ENCODE measurements at places on chromosomes 1 and 21.
A peak's percentile ranks its signal among the peaks of the same experiment; 100 is the strongest.

DNA sequence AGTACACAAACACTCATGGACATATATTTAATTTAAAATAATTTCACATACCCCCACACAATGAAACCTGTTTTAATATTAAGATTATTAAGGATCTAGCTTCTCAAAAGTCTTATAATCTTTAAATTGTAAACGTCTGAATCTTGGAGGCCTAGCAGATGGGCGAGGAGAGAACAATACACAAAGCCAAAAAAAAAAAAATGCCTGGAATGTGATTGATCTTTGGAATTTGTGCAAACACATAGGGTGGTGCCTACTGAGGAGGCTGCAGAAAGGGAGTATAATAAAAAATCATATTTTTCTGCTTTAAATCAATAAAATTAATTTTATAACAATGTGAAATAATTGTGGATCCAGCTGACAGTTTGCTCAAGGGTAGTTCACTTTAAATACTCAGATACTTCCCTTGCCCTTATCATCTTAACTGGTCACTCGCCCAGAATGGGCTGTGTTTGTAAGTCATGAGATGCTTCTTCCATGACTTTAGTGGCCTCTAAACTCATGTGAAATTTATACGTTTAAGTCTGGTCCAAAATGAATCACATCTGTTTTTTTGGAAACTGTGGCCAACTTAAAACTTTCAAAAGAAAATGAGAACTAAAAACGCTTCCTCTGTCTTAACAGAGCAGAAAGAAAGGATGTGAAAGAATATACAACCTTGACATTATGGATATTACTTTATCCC is 802.8 kb upstream of the CXADR start:
- DNase-seq = no peak

DNA sequence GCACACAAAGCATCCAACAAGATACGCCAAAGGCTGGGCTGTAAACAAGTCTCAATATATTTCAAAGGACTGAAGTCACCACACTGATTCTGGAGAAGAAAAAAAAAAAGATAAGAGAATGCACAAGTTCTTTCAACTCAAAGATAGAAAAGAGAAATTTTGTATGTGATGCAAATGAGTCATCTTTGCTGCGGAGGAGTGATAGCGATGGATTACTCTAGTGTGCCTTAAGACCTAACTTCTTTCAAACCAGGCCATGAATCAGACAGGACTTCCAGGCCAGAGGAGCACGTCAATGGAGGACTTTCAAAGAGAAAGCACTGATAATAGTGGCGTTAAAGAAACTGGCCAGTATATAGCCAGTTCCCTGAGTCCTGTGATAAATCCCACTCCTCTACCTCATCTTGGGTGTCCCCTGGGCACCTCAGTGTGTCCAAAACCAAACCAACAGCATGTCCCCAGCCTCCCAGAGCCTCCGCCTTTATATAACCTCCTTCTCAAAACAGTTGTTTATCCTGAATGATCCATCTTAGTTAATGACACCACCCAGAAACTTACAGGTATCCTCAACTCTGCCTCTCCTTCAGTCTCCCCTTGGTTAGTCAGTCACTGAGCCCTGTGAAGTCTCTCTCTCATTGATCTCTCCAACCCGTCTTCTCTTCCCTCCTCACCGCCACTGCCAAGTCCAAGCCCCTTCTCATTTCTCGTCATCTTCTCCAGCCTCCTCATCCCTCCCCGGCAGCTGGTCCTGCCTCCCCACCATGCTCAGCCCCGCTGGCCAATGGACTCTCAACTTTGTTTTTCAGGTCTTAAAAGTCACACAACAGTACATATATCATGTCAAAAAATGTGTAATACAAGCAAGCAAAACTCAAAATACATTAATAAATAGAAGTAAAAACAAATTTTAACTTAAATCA is 47.2 kb upstream of the IFFO2 start:
- DNase-seq = no peak

DNA sequence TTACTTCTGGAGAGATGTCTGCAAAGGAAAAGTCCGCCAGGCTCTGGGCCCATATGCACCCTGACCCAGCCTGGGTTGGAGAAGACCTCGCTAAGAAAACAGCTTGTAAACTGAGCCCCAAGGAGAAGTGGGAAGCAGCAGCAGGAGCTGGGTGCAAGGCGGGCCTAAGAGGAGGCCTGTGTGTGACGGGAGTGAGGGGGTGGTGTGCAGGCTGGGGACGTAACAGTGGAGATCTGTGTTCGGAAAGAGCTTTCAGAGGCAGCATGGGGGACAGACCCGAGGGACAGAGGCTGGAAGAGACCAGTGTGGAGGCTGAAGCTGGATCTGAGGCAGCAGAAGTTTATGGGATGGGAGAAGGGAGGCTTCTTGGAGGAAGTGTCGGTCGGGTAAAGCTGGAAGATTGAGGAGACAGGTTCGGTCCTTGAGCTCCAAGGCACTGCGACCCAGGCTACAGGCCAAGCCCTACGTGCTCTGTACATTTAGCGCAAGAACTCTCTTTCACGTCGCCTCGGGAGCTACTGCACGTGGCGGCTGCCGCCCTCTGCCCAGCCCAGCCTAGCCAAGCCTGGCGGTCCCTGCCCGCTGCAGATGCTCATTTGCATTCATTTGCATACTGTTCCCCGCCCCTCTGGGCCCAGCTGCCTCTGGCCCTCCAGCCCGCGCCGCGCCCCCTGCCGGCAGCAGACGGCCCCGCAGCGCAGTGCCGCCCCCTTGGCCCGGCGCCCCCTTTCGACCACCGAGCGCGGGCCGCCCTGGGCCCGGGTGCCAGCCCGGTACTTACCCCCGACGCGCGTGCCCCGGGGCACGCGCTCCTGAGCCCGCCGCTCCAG is 6.3 kb downstream of the HPCA start:
- DNase-seq = no peak

- no peak for DNase-seq
These were observed 876 bp downstream of the MOB3C start for GRCh38 chr1:46615735-46616134.

- DNase-seq = no peak
These were observed 287.5 kb downstream of the SMYD3 start for GRCh38 chr1:246219508-246220030.

DNA sequence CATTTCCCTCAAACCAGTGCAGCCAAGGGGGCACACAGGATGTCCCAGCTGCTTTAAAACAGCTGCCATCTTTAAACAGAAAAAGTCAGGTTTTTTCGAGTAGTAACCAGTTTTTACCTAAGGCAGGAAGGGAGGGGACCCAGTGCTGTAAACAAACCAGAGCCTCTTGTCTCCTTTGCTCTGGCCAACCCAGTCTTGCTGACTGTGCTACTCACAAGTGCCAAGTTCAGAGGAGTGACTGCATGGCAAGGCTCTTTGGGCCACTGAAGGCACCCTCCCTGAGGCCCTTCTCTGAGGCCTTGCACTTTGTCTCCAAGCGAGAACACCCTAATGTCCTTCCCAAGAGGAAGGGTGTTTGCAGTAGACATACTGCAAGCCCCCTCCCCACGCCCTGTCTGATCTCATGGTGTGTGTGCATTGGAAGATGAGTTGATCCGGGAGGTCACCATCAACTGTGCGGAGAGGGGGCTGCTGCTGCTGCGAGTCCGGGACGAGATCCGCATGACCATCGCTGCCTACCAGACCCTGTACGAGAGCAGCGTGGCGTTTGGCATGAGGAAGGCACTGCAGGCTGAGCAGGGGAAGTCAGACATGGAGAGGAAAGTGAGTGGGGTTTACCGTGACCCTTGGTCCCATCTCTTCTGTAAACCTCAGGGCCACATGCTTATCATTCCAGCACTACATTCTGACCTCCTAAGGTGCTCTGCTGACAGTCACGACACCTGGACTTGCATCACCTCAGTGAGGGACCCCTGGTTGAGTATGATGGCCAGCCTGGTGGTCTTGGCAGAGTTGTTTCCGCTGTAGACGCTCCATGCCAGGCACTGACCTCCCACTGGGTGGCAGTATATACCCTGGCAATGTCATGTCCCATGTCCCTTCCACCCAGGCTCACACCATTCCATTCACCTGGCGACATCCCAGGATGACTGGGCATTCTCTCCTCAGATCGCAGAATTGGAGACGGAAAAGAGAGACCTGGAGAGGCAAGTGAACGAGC is 4.7 kb downstream of the DNALI1 start:
- DNase-seq = no peak

DNA sequence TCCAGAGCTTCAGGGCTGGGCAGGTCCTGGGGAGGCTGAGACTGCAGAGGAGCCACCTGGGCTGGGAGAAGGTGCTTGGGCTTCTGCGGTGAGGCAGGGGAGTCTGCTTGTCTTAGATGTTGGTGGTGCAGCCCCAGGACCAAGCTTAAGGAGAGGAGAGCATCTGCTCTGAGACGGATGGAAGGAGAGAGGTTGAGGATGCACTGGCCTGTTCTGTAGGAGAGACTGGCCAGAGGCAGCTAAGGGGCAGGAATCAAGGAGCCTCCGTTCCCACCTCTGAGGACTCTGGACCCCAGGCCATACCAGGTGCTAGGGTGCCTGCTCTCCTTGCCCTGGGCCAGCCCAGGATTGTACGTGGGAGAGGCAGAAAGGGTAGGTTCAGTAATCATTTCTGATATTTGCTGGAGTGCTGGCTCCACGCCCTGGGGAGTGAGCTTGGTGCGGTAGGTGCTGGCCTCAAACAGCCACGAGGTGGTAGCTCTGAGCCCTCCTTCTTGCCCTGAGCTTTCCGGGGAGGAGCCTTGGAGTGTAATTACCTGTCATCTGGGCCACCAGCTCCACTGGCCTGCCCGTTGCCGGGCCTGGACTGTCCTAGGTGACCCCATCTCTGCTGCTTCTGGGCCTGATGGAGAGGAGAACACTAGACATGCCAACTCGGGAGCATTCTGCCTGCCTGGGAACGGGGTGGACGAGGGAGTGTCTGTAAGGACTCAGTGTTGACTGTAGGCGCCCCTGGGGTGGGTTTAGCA is 9.3 kb downstream of the MYBPH start:
- DNase-seq = no peak

DNA sequence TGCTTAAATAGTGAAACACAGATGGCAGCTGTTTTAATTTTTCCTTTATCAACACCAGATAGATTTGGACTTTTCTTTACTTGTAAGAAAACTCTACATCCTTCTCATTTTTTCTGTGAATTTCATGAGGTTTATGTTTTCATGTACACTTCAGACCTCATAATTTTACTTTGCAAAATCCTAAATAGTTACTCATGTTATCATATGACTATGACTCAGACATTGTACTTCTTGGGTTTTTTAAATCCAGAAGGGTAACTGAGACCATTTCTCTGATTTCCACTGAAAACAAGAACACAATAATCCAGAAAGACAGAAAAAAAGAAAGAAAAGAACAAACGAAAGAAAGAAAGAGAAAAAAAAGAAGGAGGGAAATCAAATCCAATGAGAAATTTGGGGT is 1021.6 kb downstream of the NCAM2 start:
- no peak for DNase-seq

DNA sequence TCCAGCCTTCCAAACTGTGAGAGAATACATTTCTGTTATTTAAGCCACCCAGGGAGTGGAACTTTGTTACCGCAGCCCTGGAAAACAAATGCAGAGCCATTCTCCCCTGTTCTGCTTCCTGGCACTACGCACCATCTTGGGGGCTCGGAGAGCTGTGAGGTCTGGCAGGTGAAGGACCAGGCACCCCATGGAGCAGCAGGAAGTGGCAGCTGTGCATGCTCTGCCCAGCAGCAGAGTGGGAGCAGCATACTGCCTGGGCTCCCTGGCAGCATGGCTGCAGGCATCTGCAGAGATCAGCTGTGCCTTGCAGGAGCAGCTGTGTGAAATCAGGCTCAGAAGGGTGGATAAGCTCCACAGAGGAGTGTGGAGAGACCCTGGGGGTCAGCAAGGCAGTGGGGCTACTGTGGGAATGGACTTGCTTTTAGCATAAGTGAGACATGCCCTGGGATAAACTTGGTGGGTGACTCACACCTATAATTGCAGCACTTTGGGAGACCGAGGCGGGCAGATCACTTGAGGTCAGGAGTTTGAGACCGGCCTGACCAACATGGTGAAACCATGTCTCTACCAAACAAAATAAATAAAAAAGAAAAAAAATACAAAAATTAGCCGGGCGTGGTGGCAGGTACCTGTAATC is 17.7 kb upstream of the ZSCAN20 start:
- DNase-seq = no peak

DNA sequence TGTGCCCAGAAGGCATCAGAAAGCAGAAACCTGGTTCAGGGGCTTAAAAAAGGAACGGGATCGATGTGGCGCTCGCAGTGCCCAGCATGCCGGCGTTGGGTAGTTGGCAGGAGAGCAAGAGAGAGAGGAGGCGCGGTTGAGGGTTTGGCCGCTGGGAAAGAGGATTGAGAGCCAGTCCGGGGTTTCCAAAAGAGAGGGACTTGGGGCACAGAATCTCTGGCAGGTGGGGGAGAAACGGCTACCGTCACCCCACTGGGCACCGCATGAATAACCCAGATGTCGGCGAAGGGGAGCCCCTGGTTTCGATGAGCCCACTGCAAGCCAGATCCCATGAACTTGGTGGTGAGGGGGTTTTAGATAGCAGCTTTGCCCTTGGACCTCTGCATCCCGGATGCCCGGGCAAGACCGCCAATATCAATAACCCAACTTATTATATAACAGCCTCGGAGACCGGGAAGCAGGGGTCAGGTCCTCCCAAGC is 60.4 kb upstream of the ACOT11 start:
- DNase-seq = no peak

DNA sequence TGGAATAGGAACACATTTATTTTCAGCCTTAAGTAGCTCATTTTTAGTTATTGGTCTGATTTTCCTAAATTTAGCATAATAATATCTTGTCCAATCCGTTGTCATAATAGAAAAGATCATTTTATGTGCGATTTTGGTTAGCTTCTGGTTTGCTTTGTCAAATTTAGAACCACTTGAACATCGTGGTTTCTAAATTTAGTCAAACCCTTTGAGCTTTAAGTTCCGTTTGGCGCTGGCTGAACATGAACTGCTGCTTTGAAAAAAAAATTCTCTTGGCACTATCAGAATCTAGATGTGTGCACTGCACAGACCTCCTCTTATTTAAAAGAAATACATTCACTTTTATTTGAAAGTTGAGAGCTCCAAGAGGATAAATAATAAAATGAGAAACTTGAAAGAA is 370.6 kb downstream of the PTPRC start:
- no peak for DNase-seq

DNA sequence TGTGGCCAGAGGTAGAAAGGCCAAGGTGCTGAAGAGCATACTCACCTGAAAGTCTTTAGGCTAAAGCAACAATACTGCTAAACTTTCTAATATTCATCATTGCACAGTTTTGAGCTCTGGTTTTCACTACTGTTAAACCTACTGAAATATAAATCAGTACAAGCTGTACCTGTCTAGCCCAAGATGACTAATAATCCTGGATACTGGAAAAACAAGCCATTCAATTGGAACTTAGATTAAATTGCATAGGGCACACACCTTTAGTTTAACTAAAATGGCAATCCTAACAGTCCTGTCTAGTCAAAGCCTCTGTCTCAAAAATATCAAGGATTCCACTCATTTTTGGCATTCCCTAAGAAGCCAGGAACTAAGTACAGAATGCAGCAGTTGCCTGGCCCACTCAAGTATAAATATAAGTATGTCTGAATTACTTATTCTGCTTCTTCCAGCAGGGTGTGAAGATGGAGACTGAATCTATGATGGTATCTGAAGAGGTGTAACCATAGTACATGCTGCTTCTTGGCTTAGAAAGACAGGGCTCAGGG is 3.1 kb downstream of the CHML start:
- no peak for DNase-seq

GRCh38 chr1:69272684-69273083 is 295.0 kb upstream of the LRRC7 start:
- no peak for DNase-seq

GRCh38 chr1:6601049-6601922 is 1.4 kb downstream of the KLHL21 start:
- DNase-seq = peak; percentile 69

Measured in stimulated activated CD4-positive, alpha-beta T cell treated with anti-CD3 and anti-CD28 coated beads, TNF-alpha, amount 100 ng/mL, for 4 hours (primary cell).